A549 treated with dexamethasone at 1 μM for 4 hours (cell line): ENCODE measurements at places on chromosomes 16 and 17. TPM values are rescaled to one million over a fixed set of nuclear protein-coding genes. Genes with fewer than 3 reads are reported as not detected.

Gene CDH3
- total RNA-seq: 0.17 to 0.51 TPM (median 0.28 TPM) in 5 replicates

Gene MAPT
- 1.3 to 2.4 TPM (median 2.1 TPM) in 5 replicates for total RNA-seq

Gene SLFN13
- total RNA-seq: 2.5 to 4.3 TPM (median 3.7 TPM) in 5 replicates

Gene MPG
- 54.7 to 71.6 TPM (median 67.8 TPM) in 5 replicates for total RNA-seq

Gene TAC4
- not detected in 5 replicates for total RNA-seq
